ENCODE measurements at places on chromosomes 3 and 15. TPM values are rescaled to one million over a fixed set of nuclear protein-coding genes. Genes with fewer than 3 reads are reported as not detected.

Gene SCG3
- total RNA-seq: not detected

- DNase-seq: peak; percentile 48
Measured at GRCh38 chr15:50183112-50183794, 1.3 kb downstream of the SLC27A2 start.

Gene USP19
- total RNA-seq: 64.3 TPM

GRCh38 chr15:82093774-82094211, 48.0 kb upstream of the MEX3B start:
- DNase-seq: no peak

Gene PLA2G4E
- total RNA-seq: not detected

Gene TMEM202
- total RNA-seq: not detected

Gene ELL3
- 1.9 TPM for total RNA-seq

- no peak for DNase-seq
Measured at GRCh38 chr3:67540198-67540894, 114.1 kb downstream of the SUCLG2 start.

Gene PLXNB1
- 3.2 TPM for total RNA-seq

- no peak for DNase-seq
Measured at GRCh38 chr3:142819179-142819578, 69.7 kb downstream of the PCOLCE2 start.

DNA sequence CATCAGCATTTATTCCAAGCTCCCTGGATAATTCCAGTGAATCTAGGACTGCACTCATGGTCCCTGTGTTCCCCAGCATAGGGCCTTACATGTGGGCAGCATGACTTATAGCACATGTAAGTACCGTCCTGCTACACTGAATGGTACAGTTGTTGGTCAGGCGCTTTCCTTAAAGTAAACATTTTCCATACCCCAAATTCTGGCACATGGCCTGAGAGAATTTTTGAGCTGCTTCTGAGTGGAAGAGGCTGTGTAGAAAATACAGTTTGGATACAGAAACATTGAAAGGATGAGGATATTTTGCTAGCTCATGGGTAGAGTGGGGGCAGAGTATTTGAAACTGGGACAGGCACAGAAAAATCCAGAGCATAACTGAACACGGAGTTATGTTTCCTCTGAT, 27.6 kb downstream of the CORO2B start:
- no peak for DNase-seq

DNA sequence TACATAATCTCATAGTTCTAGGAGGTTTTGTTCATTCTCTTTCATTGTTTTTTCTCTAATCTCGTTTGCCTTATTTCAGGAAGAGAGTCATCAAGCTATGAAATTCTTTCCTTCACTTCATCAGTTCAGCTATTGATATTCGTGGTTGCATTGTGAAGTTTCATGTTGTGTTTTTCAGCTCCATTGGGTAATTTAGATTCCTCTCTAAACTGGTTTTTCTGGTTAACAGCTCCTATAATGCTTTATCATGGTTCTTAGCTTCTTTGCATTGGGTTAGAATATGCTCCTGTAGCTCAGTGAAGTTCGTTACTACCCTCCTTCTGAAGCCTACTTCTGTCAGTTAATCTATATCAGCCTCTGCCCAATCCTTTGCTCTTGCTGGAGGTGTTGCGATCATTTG, 69.4 kb upstream of the CD96 start:
- no peak for DNase-seq

- DNase-seq: no peak
Measured at GRCh38 chr3:72245183-72245811, 460.3 kb upstream of the PROK2 start.

GRCh38 chr3:45552794-45553371, 41.7 kb upstream of the LIMD1 start:
- DNase-seq: no peak

Gene GPX1
- total RNA-seq: 116 TPM

GRCh38 chr3:161103776-161104385, 1.3 kb downstream of the B3GALNT1 start:
- DNase-seq: no peak

- DNase-seq: no peak
Measured at GRCh38 chr3:4757575-4758248, 221.5 kb upstream of the BHLHE40 start.

GRCh38 chr3:30098243-30098642, 508.2 kb upstream of the TGFBR2 start:
- DNase-seq: no peak

DNA sequence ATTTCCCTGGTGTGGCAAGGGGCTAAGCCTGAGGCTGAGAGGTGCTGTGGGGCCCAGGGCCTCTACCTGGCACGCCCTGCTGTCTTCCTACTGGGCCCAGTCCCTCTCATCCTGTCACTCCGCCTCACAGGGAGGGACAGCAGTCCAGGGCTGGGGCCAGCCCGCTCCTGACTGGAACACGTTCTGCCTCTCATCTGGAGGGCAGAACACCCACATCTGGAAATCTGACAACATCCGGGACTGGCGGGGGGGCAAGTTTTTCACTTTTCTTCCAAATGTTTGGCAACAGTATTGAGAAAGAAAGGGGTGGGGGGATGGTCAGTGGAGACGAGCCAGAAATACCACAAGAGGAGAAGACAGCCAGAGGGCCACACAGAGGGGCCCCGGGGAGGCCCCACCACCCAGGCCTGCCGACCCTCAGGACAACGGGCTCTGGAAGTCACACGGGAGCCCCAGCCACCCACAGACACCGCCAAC, 1.8 kb upstream of the MYL3 start:
- DNase-seq: no peak

DNA sequence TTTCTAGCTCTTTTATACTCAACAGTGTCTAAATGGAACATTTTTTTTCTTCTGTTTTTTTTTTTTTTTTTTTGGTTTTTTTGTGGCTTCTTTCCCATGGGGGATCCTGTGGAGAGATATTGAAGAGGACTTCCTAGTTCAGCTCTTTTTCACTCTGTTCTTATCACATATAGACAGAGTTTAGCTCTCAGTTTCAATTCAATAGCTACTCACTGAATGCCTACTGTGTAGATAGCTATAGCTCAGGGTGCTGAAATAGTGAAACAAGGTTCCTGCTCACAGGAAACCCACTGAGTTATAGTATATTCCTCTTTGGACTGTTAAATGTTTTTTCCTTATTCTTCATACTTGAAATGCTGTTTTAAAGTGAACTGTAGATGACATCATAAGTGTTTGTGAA, 918.8 kb downstream of the CADM2 start:
- DNase-seq: no peak

DNA sequence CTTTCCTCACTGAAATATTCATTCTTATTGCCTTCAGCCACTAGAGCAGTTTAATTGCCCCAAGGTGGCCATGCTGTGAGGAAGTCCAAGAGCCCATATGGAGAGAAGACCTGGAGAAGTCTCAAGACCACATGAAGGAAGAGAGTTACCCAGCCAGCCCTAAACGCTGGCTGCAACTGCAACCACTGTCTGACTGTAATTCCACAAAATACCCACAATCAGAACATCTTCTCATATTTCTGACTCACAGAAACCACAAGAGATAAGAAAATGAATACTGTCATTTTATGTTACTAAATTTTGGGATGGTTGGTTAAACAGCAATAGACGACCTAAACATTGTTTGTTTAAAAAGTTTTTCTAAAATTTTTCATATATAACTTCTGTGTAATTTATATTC, 14.7 kb upstream of the SST start:
- DNase-seq: no peak

Gene EXD1
- total RNA-seq: not detected

Gene DPPA2
- total RNA-seq: not detected

DNA sequence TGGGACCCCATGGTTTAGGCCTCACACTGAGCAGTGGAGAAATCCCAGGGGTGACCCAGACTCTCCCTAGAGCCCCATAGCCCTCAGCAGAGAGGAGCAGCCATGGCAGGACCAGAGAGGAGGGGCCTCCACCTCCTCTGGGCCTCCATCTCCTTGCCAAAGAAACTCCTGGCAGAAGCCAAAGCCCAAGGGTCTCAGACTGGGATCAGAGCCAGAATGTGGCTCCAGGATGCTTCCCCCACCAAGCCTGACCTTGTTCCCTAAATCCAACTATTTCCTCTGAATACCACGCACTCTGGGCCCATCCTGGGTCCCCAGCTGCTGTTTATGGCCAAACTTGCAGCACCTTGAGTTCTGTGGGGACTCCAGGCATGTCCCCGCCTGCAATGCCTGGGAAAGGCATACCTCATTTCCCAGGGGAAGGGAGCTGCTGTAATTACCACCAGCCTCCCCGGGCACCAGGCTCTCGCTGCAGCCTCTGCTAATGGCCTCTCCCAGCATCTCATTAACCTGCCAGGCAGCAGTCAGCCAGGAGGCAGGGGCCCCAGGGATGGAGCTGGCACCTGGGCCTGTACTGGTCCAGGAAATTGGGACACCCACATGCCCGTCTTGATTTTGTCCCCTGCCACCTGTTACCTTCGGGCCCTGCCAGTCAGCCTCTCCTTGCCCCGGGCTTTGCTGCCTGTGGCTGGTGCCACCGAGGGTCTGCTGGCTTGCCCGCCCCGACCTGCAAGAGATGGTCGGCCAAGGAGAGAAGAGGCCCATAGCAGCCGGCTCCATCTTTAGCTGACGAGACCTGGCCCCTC, 4.6 kb downstream of the CCDC9B start:
- no peak for DNase-seq

Data from naive thymus-derived CD4-positive, alpha-beta T cell (primary cell).